NCI-H1105 treated with DMSO at 0.1 percent for 48 hours (cell line): ENCODE measurements at places on chromosomes 12 and 14.
A peak's percentile ranks its signal among the peaks of the same experiment; 100 is the strongest.

- DNase-seq, result peak; percentile 6
Observed at GRCh38 chr14:24425704-24426103, 3.8 kb downstream of the CBLN3 start.

DNA sequence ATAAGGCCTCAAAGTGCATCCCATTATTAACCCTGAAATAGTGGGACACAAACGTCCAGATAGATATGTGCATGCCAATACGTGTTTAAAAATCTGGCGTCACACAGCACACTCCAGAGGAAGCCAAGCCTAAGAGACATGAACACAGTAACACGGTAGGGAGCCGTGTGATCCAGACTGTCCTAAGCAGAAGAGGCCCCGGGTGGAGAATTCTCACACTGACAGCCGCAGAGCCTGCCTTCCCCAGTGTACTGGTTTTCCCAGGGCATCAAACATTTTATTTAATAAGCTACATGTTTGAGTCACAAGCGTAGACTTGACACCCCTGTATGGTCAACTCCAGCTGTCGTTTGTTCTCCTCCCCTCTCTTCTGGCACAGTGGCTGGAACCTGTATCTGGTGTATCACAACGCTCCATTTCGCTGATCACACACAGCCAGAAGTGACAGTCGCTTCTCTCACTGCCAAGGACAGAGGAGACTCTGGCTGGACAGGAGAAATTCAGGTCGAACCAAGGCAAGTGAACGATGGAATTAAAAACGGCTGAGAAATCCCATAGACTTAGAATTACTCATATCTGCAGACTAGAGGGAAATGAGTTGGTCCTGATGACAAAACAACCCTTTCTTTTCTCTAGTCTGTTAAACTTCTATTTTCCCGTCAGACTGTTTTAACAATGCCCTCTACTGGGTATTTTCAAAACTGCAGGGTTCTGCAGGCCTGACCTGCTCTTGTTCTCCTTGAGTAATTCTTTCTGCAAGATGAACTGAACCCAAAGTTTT, 359.9 kb downstream of the RGS6 start:
- peak; percentile 54 for DNase-seq

GRCh38 chr14:67680121-67680602, 5.7 kb upstream of the VTI1B start:
- no peak for DNase-seq

- DNase-seq, result no peak
Observed at GRCh38 chr12:52342781-52343490, 21.7 kb upstream of the KRT83 start.

DNA sequence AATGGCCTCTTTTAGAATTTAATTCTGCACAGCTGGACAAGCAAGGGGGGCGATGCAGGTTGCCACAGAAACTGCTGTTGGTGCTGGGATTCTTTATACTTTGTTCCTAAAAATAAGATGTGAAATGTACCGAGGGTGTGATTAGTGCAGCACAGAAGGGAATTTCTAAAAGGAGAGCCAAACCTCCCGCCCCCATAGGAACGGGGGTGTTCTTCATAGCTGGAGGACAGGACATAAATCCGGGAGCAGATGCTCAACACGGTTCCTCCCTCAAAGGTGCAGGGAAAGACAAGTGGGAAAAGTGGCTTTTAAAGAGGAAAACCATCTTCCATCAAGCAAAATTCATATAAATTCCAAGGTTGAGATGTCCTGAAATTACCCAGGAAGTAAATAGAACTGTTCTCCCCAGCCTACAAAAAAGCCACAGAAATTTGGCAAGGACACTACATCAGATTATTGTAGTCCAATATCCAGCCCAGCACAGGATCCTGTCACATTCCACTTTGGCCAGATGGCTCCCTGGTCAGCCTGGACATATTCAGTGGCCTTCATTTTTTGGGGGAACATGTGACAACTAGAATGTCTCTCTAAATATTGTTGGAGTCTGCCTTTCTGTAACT, 51.4 kb upstream of the TMX1 start:
- DNase-seq, result no peak

- DNase-seq, result no peak
Observed at GRCh38 chr12:96441816-96442215, 41.6 kb upstream of the CDK17 start.

DNA sequence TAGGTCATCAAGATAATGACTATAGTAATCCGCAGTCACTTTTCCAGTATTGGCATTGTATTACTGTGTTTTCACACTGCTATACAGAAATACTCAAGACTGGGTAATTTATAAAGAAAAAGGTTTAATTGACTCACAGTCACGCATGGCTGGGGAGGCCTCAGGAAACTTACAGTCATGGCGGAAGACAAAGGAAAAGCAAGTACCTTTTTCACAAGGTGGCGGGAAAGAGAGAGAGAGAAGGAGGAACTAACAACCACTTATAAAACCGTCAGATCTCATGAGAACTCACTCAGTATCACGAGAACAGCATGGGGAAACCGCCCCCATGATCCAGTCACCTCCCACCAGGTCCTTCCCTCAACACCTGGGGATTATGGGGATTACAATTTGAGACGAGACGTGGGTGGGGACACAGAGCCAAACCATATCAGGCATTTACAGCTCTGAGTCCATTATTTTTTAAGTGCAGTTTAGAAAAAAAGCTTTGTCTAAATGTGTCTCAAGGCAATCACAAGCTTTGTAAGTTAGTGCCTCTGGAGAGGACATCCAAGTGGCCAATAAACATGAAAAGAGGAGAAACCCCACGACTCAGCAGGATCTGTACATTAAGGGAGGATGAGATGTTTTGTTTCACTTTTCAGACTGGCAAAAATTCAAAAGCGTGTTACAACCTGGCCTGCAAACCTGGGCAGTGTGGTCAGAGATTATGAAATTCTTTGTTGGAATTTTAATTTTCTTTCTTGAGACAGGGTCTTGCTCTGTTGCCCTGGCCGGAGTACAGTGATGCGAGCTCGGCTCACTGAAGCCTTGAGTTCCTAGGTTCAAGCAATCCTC, 82.0 kb downstream of the DNAH10 start:
- no peak for DNase-seq

DNA sequence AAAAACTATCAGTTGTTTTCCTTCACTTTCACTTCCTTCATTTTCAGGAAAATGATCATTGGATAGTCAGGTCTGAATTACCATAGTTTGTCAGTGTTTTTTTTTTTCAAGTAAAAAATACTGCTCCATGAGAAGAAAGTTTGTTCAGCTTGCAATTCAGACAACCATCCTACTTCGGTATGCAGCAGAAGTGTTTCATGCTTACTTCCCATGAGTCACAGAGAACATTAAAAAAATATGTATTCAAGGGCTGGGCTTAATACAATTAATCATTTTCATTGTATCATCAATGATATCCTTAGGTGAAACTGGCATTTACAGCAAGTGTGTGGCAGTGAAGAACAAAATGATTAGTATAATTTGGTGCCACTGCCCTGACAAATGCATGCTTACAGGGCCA, 21.6 kb downstream of the PYM1 start:
- no peak for DNase-seq

GRCh38 chr14:68062651-68063050, 243.1 kb downstream of the RAD51B start:
- no peak for DNase-seq

- DNase-seq, result no peak
Observed at GRCh38 chr12:46549527-46550265, 177.1 kb upstream of the SLC38A2 start.

- no peak for DNase-seq
Observed at GRCh38 chr12:21678959-21679358, 21.3 kb upstream of the LDHB start.

DNA sequence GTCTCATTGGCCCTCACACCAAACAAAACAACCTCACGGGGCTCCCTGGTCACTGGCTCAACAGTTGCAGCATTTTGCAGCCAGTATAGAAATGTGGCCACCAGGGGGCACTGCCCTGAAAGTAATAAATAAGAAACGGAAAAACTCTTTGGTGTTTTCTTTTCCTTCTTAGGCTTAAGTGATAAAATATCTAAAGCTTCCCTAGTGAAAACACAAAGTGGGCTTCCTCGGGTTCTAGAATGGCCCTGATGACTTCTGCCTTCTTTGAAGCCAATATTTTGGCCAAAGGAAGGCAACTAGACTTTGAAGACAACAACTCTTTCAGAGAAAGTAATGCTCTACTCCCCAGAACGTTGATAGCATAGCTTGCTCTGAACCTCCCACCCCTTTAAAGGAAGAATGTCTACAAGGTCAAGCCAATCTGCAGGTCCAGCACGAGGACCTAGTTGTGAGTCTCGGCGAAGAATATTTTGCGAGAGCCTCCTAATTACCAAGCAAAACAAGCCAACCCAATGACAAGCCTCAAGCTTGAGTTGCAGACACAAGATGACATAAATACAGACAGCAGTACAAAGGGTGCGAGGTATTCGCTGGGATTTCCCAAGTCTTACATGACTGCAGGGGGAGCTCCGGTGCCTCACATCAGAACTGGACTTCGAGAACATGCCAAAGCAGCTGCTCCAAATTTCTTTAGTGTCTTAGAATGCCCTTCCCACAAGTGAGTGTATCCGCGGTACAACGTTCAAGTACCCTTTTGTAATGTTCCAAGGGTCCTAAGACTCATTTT, 2.6 kb downstream of the ITPK1 start:
- DNase-seq, result peak; percentile 65

GRCh38 chr14:50542941-50543418, 10.6 kb upstream of the MAP4K5 start:
- DNase-seq, result peak; percentile 83

DNA sequence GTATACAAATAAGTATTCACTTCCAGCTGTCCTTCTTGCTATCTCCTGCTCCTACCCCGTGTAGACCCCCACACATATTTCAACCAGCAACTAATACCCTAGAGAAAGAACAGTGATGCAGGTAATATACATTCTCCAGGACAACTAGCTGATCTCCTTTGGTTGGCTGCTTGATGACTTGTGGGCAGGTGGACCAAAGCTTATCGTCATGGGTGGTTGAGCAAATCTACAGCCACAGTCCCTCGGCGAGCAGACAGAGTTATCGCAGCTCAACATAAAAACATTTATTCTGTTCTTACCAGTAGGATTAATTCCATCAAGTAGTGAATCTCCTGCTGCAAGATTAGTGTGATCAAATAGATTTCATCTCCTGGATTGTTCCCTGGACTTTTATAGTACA, 314.3 kb downstream of the TMEM132D start:
- DNase-seq, result no peak

DNA sequence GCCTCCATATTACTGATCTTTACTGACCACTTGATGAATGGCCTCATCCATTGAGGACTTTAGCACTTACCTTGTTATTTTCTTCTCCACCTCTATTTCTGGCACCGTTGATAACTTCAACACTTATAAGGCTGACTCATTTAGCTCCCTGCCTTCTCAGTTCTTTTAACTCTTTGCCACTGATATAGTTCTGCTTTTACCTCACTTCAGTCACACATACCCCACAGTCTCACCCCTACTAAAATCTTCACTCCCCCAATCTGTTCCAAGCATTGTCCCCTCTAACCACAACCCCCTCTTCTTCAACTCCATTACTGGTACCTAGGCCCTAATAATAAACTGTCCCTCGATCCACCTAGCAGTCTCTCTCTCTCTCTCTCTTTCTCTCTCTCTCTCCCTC, 141.0 kb downstream of the PAH start:
- no peak for DNase-seq

DNA sequence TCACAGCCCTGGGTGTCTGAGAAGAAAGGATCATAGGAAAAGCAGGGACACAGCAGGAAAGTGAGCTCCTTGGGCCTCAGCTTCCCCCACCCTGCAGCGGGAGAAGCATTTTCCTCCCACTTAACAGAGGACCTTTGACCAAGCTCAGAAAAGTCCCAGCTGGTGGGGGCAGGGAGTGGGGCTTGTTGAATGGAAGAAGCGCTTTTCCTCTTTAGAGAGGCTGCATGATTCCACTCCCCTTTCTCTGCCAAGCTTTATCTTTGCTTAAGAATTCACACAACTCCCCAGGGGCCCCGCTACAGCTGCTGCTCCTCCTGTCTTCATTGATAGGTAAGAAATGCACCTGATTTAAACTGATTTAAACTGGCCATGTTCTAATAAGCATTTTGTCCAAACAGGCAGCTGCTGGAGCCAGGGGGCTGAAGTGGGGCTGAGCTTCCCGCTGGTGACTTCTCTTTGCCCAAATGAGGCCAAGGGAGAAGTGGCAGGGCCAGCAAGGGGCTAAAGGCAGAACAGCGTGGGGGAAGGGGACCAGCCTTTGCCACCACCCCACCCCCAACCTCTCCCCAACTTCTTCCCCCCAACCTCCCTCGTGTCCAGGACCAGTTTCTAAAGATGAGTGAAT, 1.7 kb upstream of the PAPLN start:
- DNase-seq, result no peak

DNA sequence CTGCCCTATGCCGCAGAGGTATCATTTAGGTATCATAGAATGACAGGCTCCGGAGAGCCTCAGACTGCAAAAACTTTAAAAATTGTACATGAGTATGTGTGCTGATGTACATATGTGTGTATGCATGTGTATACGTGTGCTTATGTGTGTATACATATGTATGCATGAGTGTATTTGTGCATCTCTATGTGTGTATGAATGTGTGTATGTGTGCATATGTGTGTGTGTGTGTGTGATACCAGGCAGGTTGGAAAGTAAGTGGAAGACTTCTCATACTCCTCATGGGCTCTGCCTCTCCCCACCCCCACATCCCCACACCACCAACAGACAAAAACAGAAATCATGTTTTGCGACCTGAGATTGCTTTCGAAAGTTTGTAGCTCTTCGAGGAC, 621 bp upstream of the TMEM117 start:
- no peak for DNase-seq

GRCh38 chr14:99422228-99423010, 58.2 kb downstream of the SETD3 start:
- no peak for DNase-seq

DNA sequence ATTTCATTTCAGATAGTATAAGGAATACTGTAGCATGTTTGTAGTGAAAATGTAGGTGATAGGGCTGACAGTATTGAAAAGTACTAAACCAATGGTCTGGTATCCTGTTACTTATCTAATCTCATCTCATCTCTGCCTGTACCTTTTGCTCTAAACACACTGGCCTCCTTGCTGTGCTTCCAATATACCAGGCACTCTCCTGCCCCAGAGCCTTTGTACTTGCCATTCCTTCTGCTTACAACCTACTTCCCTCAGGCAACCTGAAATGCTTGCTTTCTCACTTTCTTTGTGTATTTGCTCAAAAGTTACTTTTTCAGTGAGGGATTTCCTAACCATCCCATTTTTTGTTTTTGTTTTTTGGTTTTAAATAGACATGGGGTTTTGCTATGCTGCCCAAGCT, 101.9 kb downstream of the PAPLN start:
- DNase-seq, result no peak

DNA sequence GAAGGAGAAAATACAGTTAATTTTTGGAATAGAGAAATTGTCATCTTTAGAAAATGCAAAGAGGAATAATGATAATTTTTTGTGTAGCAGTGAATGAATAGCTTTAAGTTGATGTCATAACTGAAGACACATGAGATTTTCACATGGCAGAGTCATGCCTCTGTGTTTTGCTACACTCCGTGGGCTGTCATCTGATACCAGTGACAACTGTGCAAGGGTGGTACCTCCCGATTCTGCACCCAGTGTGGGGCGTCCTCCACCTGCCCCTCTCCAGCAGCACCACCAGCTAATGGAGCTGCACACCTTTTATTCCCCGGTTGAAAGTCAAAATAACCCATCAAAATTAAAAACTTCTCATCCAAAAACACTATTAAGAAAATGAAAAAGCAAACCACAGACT, 47.2 kb downstream of the ANKRD9 start:
- DNase-seq, result no peak
